ENCODE measurements at places on chromosomes 6 and 20.

DNA sequence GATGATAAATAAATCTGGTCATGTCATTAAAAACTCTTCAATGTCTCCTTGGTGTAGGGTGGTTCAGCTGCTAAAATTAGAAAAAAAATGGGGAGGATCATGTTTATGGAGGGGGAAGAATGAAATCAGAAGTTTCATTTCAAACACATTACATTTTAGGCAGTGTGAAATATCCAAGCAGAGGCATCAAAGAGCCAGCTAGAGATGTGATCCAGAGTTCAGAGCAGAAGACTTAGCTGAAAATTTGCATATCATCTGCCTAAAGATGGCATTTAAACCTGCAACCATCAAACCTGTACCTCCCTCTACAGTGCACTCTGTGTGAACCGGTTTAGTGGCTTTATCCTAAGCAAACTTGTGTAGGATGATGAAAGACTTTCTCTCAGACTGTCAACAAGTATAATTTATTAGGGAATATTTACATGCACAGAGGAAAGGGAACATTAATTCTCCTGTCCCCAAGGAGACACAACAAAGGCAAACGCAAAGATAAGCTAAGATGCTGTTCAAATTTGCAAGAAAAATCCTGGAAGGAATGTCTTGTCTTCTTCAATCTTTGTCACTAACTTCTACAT is 84.8 kb upstream of the PLEKHG1 start:
- no peak for DNase-seq

- DNase-seq = no peak
Measured at GRCh38 chr6:84568971-84569370, 195.4 kb downstream of the TBX18 start.

- DNase-seq = peak; percentile 19
Measured at GRCh38 chr6:3356056-3356823, 97.5 kb downstream of the PSMG4 start.

DNA sequence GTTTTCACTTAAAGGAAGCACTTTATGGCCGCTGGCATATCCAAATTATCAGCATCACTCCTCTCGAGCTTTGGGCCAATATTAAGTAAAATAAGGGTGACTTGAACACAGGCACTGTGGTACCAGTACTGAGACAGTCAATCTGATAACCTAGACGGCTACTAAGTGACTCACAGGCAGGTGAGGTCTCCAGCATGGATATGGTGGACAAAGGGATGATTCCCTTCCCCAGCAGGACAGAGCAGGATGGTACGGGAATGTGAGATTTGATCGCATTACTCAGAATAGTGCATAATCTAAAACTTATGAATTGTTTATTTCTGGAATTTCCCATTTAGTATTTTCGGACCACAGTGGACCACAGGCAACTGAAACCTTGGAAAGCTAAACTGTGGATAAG is 55.7 kb downstream of the TNFRSF21 start:
- no peak for DNase-seq

DNA sequence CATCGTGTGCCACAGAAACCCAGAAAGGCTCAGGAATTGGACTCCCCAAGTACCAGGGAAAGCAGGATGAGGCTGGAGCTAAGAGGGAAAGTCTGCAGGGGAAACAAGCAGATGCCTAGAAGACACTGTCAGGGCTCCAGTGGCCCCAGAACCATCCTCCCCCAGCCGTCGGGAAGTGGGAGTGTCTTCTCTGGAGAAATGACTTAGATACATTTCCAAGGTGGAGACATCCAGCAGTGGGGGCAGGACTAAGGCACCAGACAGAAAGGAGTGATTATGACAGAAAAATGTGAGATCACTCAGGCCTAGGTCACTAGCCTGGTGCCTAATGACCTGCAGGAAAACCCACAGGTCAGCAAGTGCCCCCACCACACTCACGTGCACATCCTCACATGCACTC is 36.0 kb upstream of the VSX1 start:
- DNase-seq = no peak

DNA sequence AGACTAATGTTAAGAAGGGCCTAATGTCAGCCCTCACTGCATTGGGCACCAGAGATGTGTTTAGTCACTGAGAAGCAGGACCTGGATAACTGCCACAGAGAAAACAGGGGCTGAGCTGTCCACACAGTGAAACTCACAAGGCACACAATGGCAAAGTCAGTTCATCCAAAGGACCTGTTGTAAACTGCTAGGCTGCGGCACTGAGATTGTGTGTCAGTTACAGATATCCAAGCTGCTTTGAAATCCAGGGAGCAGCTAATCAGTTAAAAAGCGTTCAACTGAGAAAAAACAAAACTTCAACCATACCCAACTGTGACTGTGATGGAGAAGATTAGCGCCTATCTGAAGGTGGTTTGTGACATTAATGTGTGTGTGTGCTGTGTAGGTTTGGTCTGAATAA is 27.8 kb upstream of the TMEM14A start:
- no peak for DNase-seq

DNA sequence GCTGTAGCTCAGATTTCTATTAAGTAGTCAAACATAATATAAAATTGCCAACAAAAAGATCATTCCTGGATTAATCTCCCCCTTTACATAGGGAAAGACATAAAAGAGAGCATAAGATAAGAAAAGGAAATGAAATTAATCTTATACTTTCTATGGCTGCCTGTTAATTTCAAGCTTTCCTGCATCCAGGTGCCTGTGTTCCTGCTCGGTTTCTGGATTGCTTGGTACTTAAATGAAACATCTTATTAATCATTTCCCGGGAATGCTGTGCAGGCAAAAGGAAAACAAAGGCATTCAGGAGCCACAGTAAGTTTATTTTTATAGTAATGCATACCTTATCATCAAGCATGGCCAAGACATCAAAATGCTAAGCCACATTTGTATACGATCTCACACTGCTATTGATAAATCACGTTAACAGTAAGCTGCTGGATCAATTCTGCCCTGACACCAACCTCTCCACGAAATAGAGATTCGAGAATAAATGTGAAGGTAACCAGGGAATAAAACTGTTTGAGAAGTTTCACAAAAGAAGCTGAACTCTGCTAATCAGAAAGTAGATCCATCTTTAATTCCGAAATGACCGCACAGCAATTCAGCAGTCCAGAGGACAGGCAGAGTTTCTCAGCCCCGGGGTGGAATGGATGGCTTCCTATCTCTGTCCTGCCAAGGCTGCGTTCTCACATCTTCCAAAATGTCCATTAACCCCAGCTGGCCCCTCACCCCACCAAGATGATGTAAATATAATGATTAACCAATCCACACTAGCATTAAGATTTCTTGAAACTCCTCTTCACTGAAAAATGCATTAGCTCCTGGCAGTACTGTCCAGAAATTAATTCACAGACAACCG is 32.6 kb upstream of the APCDD1L start:
- no peak for DNase-seq

DNA sequence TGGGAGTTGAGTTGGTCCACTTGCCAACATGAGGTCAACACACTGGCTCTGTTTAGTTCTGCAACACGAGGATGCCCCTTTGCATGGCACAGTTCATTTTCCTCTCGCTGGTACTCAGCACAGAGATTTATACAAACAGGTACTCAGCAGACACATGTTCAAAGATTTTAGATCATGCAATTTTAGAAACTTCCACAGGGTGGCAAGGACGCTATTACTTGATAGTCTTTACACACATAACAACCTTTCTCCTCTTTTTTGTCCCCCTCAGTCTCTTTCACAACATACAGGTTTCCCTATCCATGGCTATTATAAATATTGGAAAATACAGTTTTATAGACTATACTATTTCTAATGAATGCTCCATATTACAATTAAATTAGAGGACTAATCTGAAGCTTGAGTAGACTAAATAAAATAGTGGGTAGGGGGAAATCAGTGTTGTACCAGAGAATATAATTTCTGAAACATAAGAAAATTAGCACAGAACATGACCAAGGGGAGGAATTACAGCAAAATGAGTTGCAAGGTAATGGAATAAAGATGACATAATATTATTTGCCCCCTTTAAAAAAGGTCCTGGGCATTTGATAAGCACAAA is 331.8 kb upstream of the BTBD3 start:
- no peak for DNase-seq

GRCh38 chr6:170117111-170117972 is 173.5 kb downstream of the DLL1 start:
- no peak for DNase-seq

DNA sequence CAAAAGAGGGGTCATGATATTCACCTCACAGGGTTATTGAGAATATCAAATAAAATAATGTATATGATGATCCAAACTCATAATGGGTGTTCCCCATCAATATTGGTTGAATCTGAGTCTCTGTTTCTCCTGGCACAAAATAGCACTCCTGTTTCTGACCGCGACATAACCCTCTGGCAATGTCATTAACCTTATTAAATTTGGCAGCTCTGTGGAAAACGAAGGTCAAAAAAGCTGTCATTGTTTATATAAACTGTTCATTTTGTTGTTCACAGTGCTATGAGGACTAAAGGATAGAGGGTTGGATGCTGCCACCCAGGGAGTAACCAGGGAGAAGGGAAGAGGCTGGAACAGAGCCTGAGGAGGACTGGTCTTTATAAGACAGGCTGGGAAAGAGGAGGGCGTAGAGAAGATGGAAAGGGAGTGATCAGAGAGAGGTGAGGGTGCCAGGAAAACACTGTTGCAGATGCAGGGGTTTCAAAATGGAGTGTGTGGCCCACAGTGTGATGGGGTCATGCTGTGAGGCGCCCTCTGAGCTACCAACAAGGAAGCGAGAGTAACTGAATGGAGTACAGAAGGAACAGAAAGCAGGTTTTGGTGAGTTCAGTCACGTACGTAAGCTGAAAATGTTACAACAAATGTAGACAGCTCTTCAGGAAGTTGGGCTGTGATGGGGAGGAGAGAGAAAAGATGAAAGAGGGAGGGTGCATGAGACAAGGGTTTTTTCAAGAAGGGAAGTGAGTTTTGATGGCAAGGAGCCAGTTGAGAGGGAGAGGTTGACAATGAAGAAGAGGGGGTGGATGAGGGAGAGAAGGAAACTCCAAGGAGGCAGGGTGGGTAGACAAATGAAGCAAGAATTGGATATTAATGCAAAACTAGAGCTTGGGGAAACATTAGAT is 251.6 kb upstream of the TAB2 start:
- DNase-seq = no peak

- DNase-seq = no peak
Measured at GRCh38 chr6:117907601-117908245, 659 bp downstream of the SLC35F1 start.

GRCh38 chr20:8519887-8520286 is 387.8 kb downstream of the PLCB1 start:
- DNase-seq = no peak

DNA sequence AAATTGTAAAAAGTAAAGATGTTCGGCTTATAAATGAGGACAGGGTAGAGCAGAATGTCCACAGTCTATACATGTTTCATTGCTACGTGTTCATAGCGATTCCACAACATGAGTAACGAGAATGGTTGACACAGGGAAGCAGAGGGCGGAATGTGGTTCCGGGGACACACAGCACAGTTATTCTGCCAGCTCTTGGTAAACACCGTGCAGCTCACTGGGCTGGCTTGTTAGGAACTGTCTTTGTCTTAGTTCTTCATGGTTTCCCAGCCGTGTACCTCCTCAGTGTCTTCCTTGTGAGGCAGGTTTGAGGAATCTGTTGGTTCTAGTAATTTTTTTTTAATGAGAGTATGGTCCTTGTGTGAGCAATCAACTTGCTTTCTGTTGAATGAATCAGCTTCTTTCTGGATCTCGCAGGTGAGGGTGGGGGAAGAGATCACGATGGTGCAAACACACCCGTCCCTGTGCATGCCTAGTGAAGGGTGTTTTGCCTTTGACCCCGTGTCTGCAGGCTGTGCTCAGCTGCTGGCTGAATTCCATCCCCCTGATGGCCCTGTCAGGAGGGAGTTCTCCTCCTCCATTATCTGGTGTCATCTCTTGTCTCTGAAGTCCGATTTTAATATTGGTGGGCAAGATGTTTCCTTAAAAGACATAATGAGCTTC is 168.2 kb downstream of the SMOC2 start:
- DNase-seq = no peak

DNA sequence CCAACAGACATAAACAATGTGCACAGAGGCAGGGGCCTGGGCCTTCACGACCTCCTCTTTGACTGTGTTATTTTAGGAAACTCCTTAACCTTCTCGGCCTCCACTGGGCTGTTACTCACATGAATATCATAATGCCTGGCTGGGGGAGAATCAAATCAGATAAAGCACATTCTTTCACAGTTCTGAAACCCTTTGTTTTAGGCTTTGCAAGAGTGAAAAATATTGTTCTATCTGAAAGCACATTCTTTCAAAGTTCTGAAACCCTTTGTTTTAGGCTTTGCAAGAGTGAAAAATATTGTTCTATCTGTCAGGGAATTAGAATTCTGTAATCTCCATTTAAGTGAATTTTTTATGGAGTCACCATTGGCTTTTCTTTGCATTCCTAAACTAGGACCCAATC is 50.7 kb upstream of the SYNDIG1 start:
- DNase-seq = no peak

DNA sequence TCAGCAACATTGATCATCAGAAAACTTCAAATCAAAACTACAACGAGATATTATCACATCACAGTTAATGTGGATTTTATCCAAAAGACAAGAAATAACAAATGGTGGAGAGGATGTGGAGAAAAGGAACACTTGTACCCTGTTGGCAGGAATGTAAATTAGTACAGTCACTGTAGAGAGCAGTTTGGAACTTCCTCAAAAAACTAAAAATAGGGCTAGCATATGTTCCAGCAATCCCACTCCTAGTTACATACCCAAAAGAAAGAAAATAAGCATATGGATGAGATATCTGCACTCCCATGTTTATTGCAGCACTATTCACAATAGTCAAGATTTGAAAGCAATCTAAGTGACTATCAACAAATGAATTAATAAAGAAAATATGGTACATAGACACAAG is 887.7 kb upstream of the MAN1A1 start:
- DNase-seq = no peak

GRCh38 chr6:128275681-128276080 is 244.7 kb downstream of the PTPRK start:
- DNase-seq = no peak

DNA sequence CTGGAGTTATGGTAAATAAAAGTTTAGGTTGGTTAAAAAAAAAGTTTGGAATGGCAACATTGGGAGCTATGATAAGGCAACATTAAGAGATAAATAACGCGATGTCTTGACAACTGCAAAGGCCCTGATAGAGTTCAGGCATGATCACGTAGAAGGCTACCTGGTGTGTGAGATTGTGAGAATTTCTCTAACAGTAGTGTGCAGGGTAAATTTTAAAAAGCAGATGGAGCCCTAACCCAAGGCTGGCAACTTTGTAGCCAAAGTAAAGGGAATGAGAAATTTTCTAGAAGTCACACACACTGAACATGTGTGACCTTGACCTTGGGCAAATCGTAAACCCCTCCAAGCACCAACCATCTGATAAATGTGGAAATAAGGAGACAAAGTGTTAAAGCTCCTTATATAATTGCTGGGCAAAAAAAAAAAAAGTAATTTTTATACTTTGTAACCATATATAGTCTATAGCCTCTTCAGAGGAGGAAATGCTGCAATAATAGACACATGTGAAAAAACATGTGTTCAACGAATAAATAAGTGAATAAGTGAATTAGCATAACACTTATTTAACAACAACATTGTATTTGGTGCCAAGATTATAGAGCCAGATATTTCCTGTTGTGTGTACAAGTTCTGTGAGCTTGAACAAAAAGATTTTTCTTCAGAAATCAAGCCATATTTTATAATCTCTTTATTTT is 18.2 kb downstream of the KCNQ5 start:
- DNase-seq = no peak
